Substantia nigra (tissue), 51 donors: ENCODE measurements at places on chromosomes 1 and 21.

- no peak for DNase-seq
Observed at GRCh38 chr1:194167956-194168640, 981.7 kb upstream of the B3GALT2 start.

GRCh38 chr21:43652616-43653015 is 6.7 kb downstream of the HSF2BP start:
- DNase-seq: no peak

DNA sequence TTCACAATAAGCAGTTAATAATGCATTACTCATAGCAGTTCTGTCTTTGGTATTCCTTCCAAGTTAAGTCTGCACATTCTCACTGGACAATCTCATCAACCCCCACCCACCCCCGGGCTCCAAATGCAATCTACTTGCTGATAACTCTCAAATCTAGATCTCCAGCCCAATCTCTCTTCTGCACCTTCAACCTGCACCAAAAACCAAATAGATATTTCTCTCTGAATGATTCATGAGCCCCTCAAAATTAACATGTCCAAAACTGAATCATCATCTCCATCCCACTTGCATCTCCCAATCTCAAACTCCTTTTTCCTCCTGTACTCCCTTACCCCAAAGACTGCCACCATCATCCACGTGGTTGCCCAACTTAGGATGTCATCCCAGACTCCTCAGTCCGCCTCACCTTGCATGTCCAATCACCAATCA is 2.7 kb downstream of the DOCK7 start:
- no peak for DNase-seq

DNA sequence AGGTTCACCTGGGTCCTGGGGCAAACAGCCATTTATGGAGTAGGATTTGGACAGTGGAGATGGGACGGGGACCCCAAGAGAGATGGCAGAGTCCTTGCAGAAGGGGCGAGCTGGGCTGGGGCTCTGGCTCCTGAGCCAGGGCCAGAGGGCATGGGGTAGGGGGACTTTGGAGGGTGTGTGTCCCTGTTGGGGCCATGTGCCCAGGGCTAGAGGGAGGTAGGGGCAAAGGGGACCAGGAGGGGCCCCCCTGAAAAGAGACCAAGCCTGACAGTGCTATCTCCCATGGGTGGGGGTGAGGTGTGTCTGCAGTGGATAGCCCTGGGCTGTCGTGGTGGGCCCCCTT is 92.3 kb downstream of the TRIM11 start:
- DNase-seq: no peak

DNA sequence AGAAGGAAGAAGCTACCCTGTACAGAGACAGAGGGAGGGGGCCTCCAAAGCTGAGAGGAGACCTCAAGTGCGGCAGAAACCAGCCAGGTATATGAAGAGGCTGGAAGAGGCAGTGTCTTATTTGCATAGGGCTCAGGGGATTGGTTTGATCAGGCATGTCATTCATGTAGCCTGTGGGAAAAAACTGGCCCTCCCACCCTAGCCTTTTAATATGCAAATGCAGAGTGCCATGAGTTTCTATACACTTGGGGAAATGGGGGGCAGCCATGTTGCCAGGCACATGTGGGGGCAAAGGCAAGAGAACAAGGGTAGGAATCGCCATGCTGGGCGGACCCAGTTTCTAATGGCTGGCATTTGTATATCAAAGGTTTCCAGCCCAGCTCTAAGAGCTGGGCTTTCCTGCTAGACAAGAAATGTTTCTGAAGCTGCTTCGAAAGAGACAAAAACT is 172.7 kb downstream of the RASAL2 start:
- no peak for DNase-seq

DNA sequence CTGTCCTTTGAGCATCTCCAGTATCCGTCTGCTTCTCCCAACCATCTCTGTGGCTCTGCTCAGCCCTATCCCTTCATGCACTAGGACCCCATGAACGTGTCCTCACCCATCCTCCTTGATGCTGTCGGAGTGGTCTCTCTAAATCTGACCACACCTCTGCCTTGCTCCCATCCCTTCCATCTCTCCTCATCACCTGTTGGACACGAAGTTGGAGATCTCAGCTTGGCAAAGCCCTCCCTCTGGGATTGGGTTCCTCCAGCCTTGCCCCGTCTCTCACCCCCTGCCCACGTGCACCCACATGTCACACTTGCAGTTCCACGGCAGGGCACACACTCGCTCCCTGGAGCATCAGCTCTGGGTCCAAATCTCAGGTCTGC is 135.7 kb downstream of the ACTL8 start:
- no peak for DNase-seq

DNA sequence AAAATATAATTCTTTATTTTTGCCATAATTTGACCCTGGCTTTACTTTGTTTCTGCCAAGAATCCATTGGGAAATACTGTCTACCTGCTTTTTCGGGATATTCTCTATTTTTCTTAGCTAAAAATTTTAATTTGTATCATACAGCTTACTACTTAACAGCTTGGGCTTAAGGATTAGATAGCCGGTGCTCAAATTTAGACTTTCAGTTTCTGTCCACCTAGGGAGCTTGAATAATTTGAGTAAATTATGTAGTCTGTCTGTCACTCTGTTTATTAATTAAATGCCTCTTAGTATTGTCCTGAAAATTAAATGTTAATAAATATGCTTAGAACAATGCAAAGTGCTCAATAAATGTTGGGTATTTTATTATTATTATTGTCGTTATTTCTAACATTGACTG is 6.7 kb downstream of the SYCP1 start:
- DNase-seq: no peak

DNA sequence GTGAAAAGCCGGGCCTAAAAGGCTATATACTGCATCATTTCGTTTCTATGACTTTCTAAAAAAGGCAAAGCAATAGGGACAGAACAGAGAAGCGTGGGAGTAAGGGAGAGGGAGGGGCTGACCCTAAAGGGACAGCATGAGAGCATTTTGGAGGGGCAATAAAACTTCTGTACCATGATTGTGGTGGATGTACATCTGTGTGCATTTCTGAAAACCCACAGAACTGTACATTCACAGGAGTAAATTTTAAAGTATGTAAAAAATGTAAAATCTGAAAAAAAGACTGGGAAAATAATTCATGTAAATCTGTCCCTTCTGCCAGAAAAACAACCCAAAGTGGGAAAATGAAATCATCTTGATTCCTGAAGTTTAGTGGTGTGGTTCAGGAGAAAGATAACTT is 235.4 kb downstream of the CENPF start:
- DNase-seq: no peak

GRCh38 chr1:64727861-64728260 is 17.0 kb upstream of the RAVER2 start:
- no peak for DNase-seq

DNA sequence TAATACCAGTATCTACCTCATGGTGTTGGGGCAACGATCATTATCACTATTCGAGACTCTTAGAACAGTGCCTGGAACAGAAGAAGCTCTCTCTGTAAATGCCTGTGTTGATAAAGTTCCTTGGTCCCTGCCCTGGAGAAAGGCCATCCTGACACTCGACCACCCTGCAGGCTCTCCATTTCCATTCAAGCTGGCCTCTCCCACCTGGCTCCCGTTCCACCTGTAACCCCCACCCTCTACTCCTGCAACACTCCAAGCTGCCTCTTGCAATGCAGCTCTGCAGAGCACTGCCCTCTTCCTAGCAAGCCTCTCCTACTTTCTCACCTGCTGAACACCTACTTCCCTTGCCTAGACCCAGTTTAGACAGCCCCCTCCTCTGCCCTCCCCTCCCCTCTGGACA is 6.1 kb downstream of the SPOCD1 start:
- DNase-seq: no peak

DNA sequence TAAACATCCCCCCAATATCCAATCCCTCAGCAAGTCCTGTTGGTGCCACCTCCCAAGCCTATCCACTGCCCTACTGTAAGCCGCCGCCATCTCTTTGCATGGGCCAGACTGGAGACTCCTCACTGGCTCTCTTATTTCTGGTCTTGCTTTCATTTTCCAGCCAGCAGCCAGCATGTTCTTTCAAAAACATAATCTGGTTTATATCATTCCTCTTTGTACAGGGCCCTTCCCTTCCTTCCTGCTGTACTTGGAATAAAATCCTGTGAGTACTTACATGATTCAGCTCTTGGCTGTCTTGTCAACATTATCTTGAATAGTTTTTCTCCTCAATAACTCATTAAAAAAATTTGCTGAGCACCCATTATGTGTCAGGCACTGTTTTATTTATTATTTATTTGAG is 28.2 kb downstream of the TLR5 start:
- DNase-seq: no peak

GRCh38 chr1:27322569-27323240 is 742 bp downstream of the TMEM222 start:
- DNase-seq: no peak
